T follicular helper cell (primary cell): ENCODE measurements at places on chromosomes 7 and 10.

GRCh38 chr10:61343796-61344195, 109.4 kb downstream of the TMEM26 start:
- no peak for DNase-seq

GRCh38 chr7:95781961-95782586, 9.7 kb downstream of the DYNC1I1 start:
- no peak for DNase-seq

GRCh38 chr10:112791447-112791846, 158.6 kb upstream of the TCF7L2 start:
- DNase-seq = no peak

DNA sequence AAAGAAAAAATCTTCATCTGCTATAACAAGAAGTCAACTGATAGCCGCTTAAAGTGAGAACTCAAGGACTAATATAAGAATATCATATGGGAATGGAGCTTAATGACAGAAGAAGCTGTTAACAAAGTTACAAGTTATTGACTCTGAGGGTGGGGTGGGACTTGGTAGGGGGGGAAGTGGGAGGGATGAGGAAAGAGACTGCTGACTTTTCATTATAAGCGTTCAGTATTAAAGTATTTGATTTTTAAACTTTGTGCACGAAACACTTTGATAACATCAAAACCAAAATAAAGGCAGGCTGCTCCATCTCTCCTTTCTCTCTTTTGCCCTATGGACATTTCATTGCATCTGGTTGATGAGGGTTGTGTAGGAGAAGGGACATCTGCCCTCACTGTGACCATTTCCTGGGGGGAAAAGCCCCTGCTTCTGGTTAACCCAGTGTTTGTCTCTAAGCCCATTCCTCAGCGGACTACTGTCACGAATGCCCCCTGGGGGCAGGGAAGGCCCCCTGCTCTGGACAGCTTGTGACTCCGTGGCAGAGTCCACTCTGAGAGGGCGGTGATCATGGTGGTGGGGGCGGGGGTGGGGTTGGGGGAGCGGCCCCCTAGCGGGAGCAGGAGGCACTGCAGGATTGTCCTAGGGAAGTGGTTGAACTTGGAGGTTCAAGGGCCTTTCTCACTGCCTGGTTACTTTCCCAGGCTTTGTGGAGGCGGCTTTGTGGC, 17.4 kb downstream of the SLC13A4 start:
- DNase-seq = no peak

DNA sequence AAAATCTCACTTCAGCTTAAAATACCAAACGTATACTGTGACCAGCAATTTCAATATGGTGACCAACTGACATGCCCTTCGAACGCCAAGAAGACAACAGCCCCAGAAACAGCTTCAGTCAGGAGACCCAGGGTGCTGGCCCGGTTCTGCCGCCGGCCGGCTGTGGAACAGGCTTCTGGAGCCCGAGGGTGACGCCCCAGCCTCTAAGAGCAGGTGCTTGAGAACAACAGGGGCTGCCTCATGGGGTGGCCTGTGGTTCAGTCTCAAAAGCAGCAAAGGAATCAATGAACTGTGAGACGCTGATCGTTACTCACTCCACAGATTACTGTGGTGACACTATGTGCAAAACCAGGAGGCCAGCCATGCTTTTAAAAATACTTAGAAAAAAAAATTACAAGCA, 17.3 kb downstream of the GPER1 start:
- no peak for DNase-seq

GRCh38 chr7:104553074-104553473, 224.7 kb downstream of the LHFPL3 start:
- DNase-seq = no peak

DNA sequence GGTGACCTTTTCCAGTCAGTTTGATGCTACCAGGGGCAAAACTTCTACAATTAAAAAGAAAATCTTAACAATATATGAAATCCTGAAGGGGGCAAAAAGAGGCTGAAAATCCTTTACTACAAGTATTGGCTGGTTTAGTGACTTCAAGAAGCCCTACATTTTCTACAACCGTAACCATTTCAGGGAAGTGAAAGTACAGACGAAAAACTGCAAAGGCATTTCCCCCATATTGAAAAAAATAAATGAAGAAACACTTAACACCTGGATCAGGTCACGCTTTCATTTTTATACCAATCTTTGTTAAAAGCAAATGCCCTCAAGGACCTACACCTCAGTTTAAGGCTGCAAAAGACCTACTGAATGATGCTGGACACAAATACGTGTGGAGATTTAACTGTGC, 38.6 kb downstream of the IL6 start:
- no peak for DNase-seq

GRCh38 chr10:24153031-24153430, 55.9 kb upstream of the KIAA1217 start:
- DNase-seq = no peak

- no peak for DNase-seq
Measured at GRCh38 chr7:44148166-44148565, 7.0 kb upstream of the MYL7 start.

GRCh38 chr7:48366096-48366495, 194.8 kb downstream of the ABCA13 start:
- no peak for DNase-seq

DNA sequence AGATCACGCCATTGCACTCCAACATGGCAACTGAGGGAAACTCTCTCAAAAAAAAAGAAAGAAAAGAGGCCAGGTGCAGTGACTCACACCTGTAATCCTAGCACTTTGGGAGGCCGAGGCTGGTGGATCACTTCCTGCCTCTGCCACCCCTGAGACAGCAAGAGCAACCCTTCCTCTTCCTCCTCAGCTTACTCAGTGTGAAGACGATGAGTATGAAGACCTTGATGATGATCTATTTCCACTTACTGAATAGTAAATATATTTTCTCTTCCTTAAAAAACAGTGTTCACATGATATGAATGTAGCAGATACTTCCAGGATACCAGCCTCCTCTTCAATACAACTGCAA, 2.1 kb upstream of the ZKSCAN1 start:
- DNase-seq = no peak

DNA sequence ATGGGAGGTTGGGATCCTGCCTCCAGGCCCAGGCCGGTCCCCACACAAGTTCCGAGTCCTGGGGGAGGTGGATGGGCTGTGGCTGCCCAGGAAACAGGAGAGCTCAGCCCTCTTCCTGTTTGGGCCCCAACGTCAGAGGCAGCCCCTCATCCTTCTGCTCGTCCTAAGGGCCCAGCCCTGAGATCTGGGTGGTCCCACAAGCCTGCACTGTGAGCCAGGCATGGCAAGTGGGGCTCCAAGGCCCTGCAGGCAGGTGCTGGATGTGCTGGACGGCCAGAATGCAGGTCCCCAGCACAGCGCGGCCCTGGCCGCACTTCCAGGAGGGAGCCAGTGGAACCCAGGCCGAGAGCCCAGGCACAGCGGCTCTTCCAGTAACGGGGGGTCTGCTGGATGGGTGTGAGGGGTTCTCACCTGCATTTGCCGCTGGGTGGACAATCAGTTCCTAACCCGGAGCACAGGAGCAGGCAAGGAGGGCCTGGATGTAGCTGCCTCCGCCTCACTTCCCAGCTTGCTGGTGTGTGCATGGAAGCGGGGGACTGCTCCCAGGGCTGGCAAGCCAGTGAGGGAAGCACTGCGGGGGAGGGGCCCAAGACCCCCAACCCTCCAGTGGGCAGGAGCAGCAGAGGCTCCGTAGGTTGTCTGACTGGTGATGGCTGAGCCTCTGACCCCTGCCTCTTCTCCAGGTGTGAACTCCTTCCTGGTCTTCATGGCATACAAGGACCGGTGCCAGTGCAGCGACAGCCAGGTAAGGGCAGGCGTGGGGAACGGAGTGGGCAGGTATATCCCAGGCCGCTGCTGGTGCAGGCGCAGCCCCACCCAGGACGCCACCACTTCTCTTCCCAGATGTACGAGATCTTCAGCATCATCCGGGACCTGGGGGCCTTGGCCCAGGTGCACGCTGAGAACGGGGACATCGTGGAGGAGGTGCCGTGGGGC, 9.7 kb downstream of the DPYSL4 start:
- no peak for DNase-seq

DNA sequence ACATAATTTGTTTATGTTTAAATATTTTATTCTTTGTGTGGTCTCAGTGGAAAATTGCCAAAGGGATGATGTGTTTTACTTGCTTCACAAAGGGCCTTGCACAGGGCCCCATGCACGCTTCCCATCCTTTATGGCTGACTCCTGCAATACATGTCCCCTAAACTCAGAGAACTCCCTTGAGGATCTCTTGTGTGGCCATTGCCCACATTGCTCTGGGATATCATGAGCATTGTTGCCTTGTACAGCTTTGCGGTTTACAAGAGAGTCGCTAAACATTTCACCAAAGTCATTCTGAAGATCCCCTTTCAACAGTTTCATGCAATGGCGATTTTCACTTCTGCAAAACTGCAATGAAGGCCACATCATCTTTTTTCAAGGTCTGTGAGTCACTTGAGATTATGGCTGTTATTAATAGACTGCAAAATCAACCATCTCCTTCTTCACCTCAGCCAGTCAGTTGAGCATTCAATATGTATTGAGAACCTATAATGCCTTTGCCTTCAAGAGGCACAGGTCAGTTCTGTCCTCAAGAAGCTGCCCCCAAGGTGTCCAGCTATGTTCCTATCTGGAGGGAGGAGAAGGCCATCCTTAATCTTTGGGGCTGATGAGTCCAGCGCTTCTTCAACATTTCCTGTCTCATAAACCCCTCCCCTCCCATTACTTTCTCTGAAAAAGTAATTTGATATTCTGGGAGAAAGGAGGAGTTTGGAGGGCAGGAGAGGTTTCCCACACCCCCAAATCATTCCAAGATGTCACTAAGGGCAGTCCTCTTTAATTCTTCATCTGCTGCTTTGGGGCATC, 108.1 kb downstream of the CCDC71L start:
- DNase-seq = no peak
